ENCODE measurements at places on chromosomes 7 and 10.

- no peak for DNase-seq
Measured at GRCh38 chr10:121131426-121132265, 280.5 kb downstream of the WDR11 start.

- no peak for DNase-seq
Measured at GRCh38 chr10:116311706-116312490, 12.3 kb upstream of the CCDC172 start.

- DNase-seq, result no peak
Measured at GRCh38 chr10:91761721-91762120, 36.5 kb upstream of the TNKS2 start.

DNA sequence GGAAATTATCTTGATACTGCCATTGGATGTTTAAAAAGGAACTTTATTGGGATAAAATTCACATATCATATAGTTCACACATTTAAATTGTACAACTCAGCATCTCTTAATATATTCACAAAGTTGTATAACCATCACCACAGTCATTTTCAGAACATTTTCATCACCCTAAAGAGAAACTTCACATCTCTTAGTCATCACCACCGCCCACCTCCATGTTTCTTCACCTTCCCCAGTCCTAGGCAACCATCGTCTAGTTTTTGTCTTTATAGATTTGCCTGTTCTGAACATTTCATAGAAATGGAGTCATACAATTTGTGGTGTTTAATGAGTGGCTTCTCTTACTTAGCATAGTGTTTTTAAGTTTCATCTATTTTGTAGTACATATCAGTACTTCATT, 96.6 kb downstream of the ANKRD30A start:
- no peak for DNase-seq

DNA sequence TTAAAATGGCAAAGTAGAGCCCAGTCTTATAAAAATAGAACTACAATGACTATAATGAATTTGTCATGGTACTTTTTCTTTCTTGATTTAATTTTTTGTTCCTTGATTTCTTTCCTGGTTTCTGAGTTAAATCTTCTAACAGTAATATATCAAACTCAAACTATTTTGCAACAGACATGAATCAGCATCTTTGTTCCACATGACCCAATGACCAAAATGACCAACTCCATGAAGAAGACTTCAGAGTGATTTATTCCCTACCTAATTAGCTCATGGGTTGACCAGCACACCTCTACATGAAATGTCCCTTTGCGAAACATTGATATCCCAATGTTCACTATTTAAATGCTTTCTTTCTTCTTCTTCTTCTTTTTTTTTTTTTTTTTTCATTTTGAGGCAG, 30.9 kb downstream of the NMT2 start:
- DNase-seq, result no peak

DNA sequence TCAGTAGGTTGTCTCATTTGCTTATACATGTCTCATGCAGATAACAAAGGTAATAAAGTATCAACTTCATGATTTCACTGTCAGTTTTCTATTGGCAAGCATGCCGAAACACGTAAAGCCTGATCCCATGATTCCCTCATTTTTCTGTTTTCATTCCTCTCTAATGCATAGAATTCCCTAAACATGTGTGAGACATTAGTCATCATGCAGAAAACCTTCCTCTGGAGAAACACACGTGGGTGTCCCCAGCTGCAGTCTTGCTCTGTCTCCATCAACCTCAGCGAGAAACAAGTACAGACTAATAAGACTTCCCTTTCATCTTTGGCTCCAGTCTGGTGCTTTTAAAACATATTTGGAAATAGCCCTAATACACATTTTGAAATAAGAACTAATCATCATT, 432.7 kb upstream of the VSTM2A start:
- no peak for DNase-seq

DNA sequence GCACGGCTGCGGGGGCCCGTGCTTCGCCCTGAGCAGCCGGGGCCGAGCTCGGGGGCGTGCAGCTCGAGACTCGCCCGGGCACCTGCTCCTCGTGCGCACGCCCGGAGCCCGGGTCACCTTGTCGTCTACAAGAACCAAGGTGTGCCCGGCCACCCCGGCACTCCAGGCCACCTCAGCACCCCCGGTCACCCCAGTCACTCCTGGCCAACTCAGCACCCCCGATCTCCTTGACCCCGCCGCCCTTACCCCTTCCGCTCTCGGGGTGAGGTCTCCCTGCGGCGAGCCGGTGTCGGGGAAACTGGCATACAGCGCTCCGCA, 268 bp upstream of the IGFBP3 start:
- DNase-seq, result no peak

GRCh38 chr7:18566829-18567228, 71.3 kb downstream of the HDAC9 start:
- no peak for DNase-seq

DNA sequence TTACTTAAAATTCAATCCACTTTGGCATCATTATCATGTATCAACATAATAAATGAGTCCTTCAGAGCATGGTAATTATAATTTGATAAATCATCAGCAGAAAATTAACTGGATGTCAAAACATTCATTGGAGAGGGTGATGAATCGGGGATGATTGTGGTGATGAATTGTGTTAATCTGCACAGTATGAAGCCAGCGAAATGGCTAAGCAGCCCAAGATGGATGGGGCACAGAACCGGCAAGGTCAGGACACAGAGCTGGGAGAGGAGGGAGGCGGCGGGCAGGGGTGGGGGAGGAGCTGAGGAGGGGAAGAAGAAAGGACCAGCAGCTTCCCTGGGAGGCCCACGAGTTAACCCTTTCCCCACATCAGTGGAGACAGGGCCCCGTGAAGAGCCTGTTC, 536.1 kb downstream of the LRMDA start:
- DNase-seq, result peak; percentile 7

DNA sequence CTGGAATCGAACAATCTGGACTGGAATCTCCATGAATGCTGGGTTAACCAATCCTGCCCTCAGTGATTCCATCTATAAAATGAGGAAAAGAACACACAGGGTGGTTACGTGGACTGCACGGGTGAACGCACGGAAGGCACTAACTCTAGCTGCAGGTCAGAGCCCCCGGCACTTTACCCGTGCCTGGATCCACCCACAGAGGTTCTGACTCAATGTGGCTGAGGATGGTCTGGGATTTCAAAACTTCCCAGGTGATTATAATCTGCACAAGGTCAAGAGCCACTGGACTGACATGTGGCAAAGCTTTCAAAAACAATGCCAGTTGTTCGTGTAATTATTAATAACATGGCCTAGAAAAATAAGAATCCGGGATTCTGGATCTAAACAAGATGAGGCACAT, 29.2 kb downstream of the KIAA1549 start:
- no peak for DNase-seq

- DNase-seq, result no peak
Measured at GRCh38 chr10:24908793-24909423, 43.5 kb downstream of the PRTFDC1 start.

GRCh38 chr10:102783568-102783967, 39.8 kb downstream of the WBP1L start:
- no peak for DNase-seq

GRCh38 chr10:3051692-3052091, 15.7 kb upstream of the PFKP start:
- DNase-seq, result no peak

DNA sequence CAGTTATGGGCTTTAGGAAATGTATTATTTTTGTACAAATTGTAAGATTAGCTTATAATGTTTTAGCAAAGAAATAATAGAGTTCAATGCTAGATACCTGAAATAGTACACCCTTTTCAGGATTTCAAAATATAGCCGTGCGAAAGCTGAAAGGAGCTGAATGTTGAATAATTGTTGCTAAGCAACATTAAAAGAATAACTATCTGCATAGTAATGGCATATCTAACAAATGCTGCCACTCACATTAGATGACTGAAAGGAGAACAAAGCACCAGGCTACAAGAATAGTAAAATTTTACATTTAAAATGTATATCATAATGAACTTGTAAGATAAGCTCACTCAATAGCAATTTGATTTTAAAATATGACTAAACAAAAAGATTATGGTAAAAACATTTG, 82.5 kb downstream of the SDHAF3 start:
- DNase-seq, result no peak

- DNase-seq, result no peak
Measured at GRCh38 chr7:110050785-110051184, 1040.1 kb upstream of the LRRN3 start.

DNA sequence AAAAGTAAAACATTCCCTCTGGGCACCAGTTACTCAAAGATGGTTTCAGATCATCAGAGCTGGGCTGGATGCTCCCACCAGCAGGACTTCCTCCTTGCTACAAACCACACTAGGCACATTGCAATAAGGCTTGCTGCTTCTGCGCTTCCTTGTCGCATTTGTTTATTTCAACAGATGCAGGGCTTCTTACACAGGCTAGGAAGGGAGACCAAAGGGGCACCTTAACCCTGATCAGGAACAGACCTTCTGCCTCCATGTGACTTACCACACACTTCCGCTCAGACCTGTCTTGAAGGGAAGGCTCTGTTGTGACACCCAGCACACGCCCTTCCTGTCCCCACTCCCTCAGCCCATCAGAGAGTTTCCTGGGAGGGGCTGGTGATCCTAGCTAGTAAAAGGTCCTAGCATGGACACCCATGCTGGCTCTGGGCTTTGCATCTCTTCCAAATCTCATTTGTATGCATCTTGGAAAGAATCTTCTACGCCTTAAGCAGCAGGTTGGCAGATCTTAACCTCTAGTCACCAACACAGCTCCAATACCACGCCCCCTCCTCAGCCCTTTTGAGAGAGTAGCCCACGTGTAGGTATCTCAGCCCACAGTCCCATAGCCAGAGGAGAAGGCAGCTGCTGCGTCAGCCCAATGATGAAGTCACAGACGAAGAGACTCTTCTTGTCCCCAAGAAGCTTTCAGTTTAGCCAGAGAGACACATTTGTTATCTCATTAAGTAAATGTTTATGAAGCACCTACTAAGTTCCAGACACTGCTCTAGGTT, 47.1 kb upstream of the SVIL start:
- DNase-seq, result no peak

DNA sequence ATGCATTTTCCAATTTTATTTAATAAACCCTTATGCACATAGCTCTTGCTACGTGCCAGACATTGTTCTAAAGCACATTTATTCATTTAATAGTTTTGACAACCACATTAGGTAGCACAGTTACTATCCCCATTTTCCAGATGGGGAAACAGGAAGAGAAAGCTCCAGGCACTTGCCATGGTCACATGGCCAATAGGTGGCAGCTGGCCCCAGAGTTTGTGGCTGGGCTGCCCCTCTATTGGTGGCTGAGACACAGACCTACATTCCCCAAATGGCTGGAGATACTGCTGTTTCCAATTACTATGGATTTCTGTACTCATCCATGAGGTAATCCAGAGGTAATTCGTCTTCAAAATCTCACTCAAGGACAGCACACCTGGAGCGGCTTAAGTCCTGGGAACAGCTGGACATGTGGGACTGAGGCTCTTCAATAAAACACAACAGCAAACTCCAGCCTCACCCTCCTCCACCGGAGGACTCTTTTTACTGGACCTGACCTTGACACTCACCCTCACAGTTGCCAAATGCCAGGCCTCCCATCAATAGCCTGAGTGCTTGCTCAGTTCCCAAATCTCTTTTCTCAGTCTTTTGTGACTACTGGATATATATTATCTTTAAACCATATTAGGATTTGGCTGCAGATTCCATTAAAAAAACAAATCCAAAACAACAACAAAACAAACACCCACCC, 106.1 kb downstream of the CLEC2L start:
- no peak for DNase-seq

- DNase-seq, result no peak
Measured at GRCh38 chr7:13259930-13260329, 572.5 kb downstream of the ARL4A start.
